ENCODE measurements at places on chromosomes 4 and X.

DNA sequence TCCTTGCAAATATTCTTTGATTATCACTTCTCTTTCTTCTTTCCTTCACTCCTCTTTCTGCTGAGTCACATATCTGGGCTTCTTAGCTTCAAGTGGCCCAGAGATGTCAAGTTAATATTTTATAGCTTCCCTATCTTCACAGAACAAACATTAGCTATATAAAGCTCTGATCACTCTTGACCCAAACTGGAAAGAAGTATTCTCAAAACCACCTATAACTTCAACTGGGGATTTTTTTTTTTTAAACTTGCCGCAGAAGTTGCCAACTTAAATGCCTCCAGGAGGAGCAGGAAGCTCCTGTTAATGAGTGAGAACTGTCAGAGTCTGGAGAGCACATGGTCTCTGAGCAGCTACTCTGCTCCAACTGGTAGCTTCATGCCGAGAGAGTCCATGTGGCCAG, 233.3 kb upstream of the EDNRA start:
- DNase-seq, result peak; percentile 30

- no peak for DNase-seq
Measured at GRCh38 chrX:537151-537550, 93.4 kb upstream of the SHOX start.

- DNase-seq, result no peak
Measured at GRCh38 chrX:40853816-40854123, 118.4 kb upstream of the MED14 start.

- no peak for DNase-seq
Measured at GRCh38 chr4:48038666-48039065, 22.1 kb downstream of the NIPAL1 start.

- DNase-seq, result no peak
Measured at GRCh38 chrX:19960913-19961312, 29.9 kb downstream of the BCLAF3 start.

GRCh38 chr4:77110730-77111129, 34.9 kb upstream of the CCNI start:
- no peak for DNase-seq

- DNase-seq, result no peak
Measured at GRCh38 chr4:31236020-31236638, 516.0 kb downstream of the PCDH7 start.

DNA sequence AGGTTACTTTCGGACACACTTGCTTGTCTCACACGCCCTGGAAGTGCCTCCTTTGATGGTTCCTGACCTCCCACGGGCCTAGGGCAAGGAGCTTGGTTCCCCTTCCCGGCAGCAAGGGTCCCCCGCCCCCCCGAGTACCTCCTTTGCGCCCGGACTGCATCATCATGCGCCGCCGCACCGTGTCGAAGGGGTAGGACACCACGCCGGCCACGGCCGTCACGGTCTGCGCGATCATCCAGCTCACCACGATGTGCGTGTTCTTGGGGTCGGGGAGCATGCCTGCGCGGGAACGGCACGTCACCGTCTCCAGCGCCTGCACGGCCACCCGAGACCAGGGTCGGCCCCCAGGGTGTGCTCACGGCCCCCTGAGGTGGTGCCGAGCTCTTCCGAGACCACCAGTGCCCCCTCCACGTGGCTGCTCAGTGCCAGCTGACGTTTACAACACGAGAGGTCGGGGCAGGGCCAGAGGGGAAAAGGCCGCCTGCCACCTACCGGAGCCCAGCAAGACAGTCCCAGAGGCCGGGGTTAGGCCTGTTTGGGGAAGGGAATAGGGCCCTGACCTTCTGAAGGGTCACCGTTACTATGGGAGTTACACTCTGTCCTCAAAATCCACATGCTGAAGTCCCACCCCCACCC, 4.7 kb downstream of the SLC25A6 start:
- no peak for DNase-seq

DNA sequence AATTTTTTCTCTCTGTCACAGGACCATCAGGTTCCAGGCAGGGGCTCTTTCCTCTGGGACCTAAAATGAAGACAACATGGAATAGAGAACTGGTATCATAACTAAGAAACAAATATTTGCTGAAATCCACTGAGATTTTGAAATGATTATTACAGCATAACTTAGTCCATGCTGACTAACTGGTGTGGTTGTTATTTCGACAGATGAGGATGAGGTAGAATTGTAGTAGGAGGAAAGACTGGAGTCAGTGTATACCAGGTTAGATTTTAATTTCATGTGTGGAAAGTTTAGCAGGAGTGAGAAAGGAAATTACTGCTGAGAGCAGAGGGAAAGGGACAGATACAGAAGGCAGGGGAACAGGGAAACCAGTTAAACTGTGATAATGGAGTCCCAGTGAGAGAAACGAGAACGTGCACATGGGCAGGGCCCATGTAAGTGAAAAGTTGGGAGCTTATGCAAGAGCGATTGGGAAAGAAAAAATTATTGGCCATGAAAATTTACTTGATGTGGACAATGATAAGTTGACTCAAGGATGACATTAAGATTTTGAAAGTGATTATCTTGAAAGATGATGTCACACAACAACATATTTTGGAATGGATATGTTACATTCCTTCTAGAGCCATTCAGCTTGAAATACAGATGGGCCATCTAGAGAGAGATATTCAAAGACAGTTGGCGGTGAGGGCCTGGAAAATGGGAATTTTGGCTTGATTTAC, 98.7 kb upstream of the DDIT4L start:
- DNase-seq, result no peak

- DNase-seq, result peak; percentile 55
Measured at GRCh38 chr4:10554694-10555093, 97.5 kb upstream of the ZNF518B start.

DNA sequence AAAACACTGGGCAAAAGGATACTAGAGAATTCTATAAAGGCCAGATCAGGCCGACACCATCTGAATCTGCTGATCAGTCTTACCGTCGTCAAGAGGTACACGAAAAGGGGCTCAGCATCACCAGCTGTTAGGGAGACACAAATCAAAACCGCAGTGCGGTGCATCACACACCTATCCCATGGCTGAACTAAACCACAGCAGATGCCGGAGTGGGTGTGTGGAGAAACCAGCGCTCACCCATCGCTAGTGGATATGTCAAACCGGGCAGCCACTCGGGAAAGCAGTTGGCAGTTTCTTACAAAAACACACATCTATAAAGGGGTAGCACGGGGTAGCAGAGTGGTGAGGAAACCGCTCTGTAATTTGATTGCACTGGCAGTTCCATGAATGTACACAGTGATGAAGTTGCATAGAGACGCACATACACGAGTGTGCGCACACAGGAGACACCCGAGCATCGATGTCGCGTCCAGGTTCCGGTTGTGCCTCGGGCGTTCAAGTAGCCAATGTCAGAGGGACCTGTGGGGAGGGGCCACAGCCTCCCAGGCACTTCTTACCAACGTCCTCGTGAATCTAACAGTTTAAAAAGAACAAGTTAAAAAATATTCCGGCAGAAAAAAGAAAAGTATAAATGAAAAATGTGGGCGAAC, 23.1 kb upstream of the CCNQ start:
- DNase-seq, result no peak

DNA sequence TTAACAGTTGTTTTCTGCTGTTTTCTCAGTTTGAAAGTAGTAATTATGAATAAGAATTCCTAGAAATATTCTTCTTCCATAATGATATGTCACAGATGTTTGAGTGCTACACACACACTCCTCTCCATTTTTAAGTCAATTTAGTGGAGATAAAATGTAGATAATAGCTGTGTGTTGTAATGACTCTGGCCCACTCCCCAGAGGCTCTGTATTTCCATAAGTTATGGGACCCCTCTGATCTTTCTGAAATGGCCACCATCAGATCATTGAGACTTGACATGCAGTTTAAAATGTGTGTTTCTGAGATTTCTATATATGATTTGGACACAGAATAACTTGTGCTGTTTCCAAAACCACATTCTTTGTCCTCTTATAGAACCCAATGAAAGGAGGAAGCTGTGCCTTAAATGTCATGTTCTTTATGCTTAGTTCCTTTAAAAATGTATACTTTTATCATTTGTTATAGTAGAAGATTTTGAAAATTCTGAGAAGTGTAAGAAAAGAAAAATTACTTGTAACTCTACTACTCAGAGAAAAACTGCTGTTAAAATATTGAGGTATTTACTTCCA, 46.4 kb downstream of the GAB1 start:
- DNase-seq, result no peak

GRCh38 chr4:36304138-36304681, 22.8 kb downstream of the DTHD1 start:
- no peak for DNase-seq

GRCh38 chrX:9805956-9806355, 19.7 kb downstream of the SHROOM2 start:
- no peak for DNase-seq

DNA sequence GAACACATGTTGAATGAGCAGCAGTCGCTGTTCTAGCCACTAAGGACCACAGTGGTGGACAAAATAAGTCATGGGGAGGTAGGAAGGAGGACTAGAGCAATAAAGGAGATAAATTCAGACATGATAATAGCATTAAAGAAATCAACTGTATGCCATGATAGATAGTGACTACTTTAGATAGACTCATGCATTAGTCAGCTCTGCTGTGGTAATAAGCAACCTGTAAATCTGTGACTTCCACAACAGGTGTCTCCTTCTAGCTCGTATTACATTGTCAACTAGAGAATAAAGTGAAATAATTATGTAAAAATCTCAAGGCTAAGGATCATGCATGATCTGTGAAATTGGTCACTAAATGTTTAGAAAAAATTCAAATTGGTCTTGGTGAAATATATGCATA, 77.9 kb downstream of the WWC2 start:
- no peak for DNase-seq

DNA sequence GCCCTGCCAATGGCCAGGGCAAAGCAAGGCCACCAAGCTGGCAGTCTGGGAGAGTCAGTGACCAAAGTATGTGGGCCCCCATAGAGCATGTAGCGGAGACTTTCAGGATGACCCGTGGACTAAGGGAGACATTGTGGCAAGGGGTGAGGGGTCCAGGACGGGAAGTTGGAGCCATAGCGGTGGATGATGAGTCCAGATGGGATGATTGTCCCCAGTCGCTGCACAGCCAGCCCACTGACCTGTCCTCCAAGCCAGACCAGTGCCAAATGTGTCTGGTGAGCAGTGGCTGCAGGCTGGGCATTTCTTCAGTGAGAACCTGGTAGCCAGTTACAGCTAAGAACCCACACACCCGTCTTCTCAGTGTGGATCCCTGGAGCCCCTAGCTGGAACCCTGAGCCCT, 34.3 kb downstream of the ZNF185 start:
- no peak for DNase-seq

- DNase-seq, result no peak
Measured at GRCh38 chr4:71864380-71864779, 80.5 kb upstream of the GC start.

DNA sequence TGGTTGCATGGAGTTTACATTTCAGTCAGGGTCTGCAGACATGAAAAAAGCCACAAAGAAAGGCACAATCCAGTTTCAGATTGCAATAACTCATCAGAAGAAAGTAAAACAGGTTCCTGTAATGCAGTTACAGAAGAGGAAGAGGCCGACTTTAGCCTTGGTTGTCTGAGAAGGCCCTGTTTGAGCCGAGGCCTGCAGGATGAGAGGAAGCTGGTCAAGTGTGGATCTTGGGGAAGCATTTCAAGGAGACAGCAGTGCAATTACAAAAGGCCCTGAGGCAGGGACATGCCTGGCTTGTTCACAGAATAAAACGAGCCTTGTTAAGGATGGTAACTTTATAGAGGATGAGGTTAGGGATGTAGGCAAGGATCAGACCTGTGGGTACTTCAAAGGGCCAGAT, 62.4 kb downstream of the AFF2 start:
- DNase-seq, result no peak
